ENCODE measurements at places on chromosomes 2 and 18.

DNA sequence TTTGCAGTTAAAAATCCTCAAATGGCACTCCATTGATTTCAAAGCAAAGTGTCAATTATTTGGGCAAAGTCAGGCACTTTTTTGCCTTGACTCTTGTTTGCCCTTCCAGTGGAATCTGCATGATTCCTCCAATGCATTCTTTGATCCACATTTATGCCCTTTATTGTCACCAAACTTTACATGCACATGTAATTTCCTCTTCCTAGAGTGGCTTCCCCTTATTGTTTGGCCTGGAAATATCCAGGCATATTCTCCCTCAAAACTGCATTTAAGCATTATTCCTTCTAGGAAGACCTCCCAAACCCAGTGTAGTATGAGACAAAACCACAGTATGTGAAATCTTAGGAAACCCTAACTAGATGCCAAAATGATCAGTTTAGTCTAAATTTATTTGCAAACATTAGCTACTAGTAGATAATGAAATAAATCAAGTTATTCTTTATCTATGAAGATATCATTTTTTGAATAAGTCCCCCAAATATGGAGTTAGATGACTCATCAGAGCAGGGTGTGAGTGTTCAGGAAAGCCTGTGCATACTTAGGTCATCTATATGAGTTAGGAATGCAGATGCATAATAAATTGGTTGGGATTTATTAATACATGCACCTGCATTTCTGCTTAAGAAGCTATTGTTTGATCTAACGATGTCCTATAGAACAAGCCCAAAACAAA is 433.3 kb upstream of the TCF4 start:
- DNase-seq, result no peak

DNA sequence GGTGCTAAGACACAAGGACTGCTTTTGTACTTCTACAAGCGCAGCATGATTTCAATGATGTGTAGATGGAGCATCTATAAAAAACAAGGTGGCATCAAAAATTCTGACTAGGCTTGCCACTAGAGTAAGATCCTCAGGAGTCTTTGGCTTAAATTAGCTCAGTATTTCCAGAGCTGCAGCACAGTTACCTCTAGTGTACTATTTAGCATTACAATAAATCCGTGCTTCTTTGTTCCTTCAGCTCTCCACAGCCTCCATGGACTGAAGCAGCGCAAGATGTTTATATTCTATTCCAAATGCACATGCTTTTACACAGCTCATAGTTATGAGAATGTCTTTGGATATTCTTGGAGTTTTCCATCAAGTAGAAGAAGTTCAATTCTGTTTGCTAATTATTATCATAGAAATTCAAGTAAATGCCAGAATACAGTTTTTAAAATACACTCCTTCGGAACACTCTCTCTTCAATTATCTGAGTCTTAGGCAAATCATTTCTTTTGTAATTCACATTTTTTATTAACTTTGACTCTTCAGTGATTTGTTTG is 1133.0 kb upstream of the LRRTM1 start:
- DNase-seq, result no peak

- no peak for DNase-seq
Observed at GRCh38 chr2:99613980-99614379, 124.2 kb upstream of the REV1 start.

DNA sequence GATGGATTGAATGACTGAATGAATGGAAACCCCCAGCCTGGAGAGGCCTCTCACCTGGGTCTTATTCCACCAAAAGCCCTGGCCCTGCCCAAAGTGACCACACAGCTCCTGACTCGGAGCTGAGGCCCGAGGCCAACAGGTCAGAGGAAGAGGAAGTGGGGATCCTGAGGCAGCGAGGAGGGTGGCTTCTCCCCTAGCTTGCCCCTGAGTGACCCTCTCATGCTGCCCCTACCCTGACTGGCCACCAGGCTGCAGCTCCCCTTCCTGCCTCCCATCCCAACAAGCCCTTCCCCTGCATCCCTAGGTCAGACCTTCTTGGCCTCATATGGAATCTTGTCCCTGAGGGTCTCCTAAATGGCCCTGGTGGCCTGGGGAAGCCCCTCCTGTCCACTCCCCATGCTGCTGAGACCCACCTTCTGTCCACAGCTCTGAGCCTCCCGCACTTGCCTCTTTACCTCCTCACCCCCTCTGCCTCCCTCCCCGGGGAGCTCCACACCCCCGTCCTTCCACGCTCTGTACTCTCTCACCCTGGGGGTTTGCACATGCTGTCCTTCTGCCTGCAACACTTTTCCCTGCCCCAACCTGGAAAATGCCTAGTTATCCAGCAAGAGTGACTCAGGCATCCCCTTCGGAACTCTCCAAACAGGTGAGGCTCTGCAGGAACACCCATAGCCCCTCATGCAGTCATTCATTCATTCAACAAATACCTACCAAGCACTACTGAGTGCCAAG is 134.8 kb upstream of the HDAC4 start:
- DNase-seq, result no peak

DNA sequence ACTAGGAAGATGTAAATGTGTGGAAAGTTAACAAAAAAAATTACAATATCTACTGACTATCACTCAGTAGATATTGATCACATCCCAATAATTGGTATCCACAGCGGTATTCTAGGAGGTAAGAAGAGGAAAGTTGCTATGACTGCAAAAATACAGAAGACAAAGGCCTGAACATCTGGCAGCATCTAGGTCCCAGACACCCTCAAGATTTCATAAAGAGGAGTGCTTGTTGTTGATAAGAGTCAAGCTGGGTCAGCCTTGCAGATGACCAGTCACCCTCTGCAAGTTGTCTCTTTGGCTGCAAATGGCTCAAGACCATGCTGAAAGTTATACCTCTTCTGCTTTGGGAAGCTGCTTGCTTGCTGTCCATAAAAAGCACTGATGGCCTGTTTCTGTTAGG is 228.4 kb upstream of the FBXO11 start:
- no peak for DNase-seq

DNA sequence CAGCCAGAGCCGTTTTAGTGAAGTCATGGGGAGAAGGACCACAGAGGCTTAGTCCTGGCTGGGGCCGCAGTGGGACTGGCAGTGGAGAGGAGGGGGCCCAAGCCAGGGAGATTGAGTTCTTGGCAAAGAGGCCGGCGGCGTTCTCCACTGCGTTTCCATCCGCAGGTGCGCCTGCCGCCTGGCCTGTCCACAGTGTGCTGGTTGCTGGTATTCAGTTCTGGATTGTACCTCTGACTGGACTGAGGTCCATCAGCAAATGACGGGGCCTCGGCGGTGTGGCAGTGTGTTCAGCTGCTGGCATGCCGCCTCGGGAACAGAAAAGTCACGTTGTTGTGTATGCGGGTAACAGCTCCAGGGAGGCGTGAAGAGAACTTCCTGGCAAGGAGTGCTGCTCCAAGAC is 36.8 kb downstream of the LRRFIP1 start:
- DNase-seq, result no peak

- no peak for DNase-seq
Observed at GRCh38 chr2:212488611-212489010, 50.0 kb downstream of the ERBB4 start.

- DNase-seq, result no peak
Observed at GRCh38 chr2:197349699-197350098, 39.1 kb upstream of the ANKRD44 start.

GRCh38 chr18:45335282-45336043 is 279.8 kb upstream of the SLC14A2 start:
- no peak for DNase-seq

DNA sequence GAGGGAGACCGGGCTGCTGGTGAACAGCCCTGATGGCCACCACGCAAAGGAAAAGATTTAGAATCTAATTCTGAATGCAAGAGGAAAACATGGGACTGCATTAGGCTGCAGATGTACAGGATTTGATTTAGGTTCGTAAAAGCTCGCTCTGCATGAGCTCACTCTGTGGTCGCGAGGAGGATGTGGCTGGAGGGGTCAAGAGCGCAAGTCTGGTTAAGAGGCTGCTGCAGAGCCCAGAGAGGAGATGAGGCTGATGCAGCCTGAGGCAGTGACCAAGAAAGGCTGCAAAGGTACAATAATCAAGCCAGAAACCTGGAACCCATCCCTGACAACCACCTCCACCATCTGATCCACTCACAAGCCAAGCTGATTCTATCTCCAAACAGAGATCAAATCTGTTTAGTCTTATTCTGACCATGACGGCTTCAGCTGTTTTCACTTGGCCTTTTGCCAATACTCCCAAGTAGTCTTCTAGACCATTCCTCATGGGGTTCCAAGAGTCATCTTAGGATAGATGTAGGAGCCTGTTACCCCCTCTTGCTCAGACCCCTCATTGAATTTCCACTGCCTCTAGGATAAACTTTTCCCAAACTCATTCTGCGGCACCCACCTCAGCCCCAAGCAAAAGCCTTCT is 58.9 kb upstream of the ARL4C start:
- DNase-seq, result no peak

- DNase-seq, result no peak
Observed at GRCh38 chr2:152448606-152449005, 113.6 kb downstream of the FMNL2 start.

GRCh38 chr2:230541934-230542380 is 126.0 kb downstream of the SP100 start:
- no peak for DNase-seq

DNA sequence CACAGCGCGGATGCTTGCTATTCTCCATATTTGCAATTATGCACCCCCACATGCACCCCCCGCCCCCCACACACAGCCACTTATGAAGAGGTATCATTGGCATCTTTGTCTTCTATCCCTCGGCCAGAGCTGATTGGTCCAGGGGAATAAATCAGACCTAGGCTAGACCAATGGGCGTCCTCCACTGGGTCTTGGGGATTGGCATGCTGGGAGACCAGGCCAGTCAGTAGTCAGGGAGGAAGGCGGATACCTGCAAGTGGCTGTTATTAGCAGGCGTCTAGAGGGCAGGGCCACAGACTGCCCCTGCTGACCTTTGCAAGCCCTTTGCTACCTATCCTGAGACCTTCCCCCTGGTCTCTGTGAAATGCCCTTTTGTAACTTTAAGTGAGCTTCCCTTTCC is 30.0 kb downstream of the ATOH8 start:
- DNase-seq, result no peak

- DNase-seq, result no peak
Observed at GRCh38 chr2:65092791-65093190, 36.6 kb downstream of the CEP68 start.

DNA sequence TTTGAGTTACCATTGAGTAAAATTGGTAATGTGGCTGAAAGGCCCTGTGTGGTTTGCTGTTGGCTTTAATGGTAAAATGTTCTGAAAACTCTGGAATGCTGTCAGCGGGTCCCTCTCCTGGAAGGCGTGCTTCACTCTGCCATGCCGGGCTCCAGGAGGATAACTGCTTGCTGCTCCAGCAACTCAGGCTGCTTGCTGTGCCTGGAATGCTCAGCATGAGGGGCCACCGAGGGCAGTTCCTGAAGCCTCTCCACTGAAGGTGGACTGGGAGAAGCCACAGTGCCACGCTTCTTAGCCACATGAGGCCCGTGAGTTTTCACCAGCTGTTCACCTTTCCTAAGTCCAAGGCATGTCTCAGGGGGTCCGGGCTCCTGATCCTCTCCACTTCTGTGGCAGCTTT is 90.4 kb upstream of the FAM110C start:
- no peak for DNase-seq

GRCh38 chr2:195711478-195711877 is 54.5 kb downstream of the SLC39A10 start:
- no peak for DNase-seq

GRCh38 chr2:37602702-37603101 is 68.7 kb downstream of the CDC42EP3 start:
- no peak for DNase-seq

GRCh38 chr18:9082711-9083510 is 19.6 kb upstream of the NDUFV2 start:
- no peak for DNase-seq

DNA sequence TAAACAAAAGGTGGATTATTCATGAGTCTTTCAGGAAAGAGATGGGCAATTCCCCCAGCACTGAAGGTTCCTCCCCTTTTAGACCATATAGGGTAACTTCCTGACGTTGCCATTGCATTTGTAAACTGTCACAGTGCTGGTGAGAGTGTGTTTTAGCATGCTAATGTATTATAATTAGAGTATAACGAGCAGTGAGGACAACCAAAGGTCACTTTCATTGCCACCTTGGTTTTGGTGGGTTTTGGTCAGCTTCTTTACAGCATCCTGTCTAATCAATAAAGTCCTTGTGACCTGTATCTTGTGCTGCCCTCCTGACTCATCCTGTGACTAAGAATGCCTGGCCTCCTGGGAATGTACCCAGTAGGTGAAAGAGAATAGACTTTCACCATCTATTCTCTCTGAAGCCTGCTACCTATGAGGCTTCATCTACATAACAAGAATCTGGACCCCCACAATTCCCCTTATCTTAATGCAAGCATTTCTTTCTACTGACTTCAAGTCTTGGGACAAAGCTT is 148.7 kb downstream of the CABLES1 start:
- DNase-seq, result no peak

DNA sequence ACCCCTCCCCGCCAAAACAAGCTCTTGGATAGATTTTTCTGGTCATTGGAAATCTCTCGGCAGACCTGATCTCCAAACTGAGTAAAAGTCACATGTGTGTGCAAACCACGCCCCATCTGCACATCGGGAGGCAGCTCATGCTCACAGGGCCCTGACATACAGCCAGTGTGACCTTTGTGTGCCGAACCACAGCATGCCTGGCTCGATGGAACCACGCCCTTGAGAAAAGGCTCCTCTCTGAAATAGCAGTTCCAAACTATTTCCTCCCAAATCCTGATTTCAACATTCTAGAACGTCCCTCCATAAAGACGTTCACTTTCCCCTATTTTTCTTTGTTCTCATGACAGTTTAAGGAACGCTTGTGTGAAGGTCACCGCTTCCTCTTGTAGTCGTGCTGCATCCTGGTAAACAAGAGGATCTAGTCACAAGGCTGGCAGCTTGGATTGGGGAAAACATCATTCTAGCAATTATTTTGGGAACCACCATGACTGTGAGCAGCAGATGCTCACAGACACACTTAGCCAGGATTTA is 59.3 kb upstream of the MAP4K4 start:
- no peak for DNase-seq

DNA sequence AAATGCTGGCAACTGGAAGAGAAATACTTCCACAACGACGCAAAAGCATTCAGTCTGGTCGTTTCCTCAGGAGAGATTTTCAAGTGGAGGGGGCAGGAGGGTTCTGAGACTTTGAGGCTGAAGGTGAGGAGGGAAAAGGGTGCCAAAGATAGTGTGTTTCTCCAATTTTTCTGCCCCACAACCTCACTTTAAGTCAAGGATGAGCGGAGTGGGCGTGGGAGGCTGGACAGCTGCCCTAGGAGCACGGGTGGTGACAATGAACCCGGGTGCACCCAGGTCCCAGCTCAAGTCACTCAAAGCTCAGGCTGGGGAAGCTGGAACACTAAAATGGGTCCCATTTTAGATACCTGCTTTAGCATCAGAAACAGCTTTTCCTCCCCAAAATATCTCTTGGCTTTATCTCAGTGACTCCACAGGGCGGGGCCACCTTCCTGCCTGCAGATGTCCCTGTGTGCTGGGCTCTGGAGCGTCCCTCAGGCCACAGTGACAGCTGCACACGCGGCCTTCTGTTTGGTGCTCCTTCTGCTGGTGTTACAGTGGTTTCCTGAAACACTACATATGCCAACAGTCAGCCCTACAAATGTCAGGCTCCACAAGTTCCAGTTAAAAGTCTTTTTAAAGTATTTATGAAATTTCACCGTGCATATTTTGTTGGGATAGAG is 1.4 kb upstream of the MBP start:
- DNase-seq, result no peak

Measured in D341Med (cell line).